Left ventricle myocardium inferior (tissue), 1 donor: ENCODE measurements at places on chromosomes 4 and X.

GRCh38 chr4:97235521-97235920 lies 907.8 kb downstream of the STPG2 start:
- DNase-seq = no peak

DNA sequence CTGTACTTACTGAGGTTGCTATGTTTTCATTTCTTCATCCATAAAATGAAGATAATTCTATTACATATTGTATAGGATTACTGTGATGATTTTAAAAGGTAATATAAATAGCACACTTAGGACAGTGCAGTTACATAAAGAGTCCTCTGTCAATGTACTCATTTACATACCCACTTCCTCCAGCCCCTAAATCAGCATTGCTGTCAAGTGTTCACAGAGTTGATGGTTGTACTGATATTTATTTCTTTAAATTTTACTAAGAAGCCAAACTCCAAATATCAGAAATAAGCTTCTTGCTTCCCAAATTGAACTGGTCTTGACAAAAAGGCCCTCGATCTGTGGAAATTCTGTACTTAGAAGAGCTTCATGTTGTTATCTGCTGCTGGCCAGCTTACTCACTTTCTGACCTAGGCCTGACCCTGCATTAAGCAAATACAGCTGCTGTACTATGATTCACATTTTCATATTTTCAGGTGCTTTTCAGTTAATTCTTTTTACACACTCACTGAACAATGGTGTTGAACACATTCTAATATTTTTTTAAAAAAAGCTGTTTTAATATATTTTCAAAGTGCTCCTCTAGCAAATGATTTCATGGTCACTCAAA lies 259.6 kb downstream of the UNC5C start:
- no peak for DNase-seq

GRCh38 chr4:71303850-71304249 lies 35.0 kb upstream of the SLC4A4 start:
- DNase-seq = no peak

GRCh38 chr4:138458751-138459150 lies 216.6 kb upstream of the SLC7A11 start:
- DNase-seq = no peak

DNA sequence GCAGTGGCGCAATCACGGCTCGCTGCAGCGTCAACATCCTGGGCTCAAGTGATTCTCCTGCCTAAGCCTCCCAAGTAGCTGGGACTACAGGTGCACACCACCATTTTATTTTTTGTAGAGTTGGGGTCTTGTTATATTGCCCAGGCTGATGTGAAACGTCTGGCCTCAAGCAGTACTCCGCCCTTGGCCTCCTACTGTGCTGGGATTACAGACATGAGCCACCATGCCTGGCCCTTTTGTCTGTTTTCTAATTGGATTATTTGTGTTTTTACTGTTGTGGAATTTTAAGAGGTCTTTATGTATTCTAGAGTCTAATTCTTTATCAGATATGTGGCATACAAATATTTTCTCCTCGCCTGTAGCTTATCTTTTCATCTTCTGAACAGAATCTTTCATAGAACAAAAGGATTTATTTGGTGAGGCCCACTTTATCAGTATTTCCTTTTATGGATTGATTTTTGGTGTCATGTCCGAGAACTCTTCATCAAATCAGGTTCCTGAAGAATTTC lies 18.9 kb downstream of the PLS3 start:
- no peak for DNase-seq

DNA sequence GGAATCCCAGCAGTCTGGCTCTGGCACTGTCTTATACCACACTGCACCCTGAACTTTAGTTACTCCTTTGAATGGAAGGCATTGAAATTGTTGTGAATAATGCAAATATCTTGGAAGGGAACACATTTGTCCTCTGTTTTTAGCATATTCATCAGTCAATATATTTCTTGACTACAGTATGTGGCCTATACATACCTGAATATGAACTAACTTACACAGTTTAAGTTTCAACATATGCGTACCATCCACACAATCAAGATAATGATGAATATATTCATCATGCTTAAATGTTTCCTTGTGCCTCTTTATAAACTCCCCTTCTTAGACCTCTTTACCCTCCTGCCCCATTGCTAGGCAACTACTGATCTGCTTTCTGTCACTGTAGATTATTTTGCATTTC lies 145.7 kb upstream of the ESX1 start:
- no peak for DNase-seq

DNA sequence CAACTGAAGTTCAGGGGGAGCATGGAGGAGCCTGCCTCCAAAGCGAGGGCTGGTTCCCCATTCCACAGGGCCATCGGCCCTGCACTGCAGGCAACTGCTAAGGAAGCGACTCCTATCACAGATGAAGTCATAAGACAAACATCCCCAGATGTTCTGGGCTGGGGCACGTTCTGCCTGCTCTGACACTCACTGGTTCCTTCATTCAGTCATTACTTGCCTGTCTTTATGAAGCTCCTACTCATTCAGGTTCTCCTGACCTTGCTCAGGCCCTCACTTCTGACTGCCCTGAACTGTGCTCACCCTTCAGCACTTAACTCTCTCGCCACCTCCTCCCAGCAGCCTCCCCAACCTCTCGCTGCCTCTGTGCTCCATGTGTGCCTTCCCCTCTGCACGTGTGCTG lies 2.5 kb upstream of the SLC2A9 start:
- no peak for DNase-seq

- no peak for DNase-seq
Measured at GRCh38 chr4:116724249-116724648, 361.1 kb downstream of the TRAM1L1 start.

GRCh38 chrX:145405012-145405411 lies 157.7 kb downstream of the SPANXN1 start:
- DNase-seq = no peak

DNA sequence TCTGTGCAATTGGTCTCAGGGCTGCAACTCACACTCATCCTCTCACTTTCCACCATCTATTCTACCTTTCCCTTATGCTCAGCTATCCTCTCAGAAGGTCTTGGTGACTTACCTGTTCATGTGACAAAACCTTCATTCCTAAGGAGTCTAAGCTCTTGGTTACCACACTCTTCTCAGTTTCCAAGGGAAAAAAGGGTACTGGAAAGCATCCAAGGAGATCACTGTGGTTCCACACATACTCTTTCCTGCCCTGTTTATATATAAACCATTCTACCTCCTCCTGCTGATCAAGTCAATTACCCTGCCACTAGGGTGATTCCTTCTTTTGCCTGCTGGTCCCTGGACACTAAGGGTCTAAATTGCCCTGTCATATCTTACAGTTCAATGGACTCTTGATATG lies 57.2 kb upstream of the MAML3 start:
- no peak for DNase-seq

DNA sequence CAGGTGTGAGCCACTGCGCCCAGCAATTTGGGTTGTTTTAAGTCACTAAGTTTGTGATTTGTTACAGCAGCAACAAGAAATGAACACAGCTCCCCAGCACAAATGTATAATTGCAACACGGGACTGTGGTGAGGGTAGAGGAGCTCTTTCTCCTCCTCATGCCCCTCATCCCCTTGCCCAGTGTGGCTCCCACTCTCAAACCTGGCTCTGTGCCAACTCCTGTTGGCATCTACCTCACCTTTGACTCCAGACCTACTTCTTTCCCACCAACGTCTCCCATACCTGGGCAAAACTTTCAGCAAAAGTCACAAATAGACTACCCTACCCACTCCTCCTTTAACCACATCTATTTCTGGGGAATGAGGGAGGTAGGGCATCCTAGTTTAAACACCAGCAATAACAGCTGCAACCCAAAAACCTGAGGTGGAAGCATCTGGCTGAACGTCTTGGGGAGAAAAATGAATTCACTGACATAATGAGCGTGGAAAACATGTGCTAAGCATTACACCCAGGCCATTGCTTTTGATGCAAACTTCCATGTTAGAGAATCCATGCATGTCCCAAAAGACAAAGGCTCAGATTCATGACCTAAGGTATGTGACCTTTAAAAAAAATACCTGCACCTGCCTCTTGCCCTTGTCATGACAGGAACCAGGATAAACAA lies 19.2 kb downstream of the LNX1 start:
- DNase-seq = no peak

GRCh38 chr4:77021614-77022089 lies 54.1 kb downstream of the CCNI start:
- DNase-seq = no peak

DNA sequence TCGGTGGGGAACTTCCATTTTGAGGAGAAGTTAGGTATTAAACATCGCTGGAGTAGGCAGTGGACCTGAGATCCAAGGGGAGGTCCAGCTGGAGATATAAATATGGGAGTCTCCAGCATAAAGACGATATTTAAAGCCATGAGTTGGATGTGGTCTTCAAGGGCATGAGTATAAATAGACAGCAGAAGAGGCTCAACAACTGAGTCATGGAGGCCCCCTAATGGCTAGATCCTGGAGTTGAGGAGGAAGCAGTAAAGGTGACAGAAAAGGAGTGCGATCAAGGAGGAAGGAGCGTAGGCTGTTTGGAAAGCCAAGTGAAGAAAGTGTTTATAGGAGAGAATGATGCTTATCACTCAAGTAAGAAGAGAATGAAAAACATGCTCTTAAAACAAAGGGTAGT lies 18.1 kb upstream of the APBB2 start:
- no peak for DNase-seq
